SK-N-SH (cell line): ENCODE measurements at places on chromosomes 4 and X. TPM values are rescaled to one million over a fixed set of nuclear protein-coding genes. Genes with fewer than 3 reads are reported as not detected.

The NAP1L3 gene
- polyA plus RNA-seq: 2.0 and 2.7 TPM in 2 replicates

The PRRG3 gene
- polyA plus RNA-seq: not detected in 2 replicates

The SHOX gene
- polyA plus RNA-seq: not detected in 2 replicates

The TMEM165 gene
- 58.6 and 89.2 TPM in 2 replicates for polyA plus RNA-seq

The MND1 gene
- 1.3 and 2.4 TPM in 2 replicates for polyA plus RNA-seq

The ARL9 gene
- not detected in 2 replicates for polyA plus RNA-seq

The H2BW2 gene
- not detected in 2 replicates for polyA plus RNA-seq

The WDR1 gene
- 287 and 310 TPM in 2 replicates for polyA plus RNA-seq

The TMPRSS11B gene
- polyA plus RNA-seq: not detected in 2 replicates

The ARR3 gene
- not detected in 2 replicates for polyA plus RNA-seq

The C4orf17 gene
- polyA plus RNA-seq: not detected in 2 replicates

The SSX5 gene
- polyA plus RNA-seq: 0.36 and 0.49 TPM in 2 replicates

The TCEANC gene
- 0.84 and 1.2 TPM in 2 replicates for polyA plus RNA-seq

The ANK2 gene
- 0.69 and 1.5 TPM in 2 replicates for polyA plus RNA-seq

The UVSSA gene
- polyA plus RNA-seq: 14.5 and 14.9 TPM in 2 replicates

The PASD1 gene
- polyA plus RNA-seq: 0.03 and 0.08 TPM in 2 replicates

The ZCCHC13 gene
- not detected in 2 replicates for polyA plus RNA-seq

The EGF gene
- 0.89 and 2.4 TPM in 2 replicates for polyA plus RNA-seq

The LEF1 gene
- 0.36 and 0.89 TPM in 2 replicates for polyA plus RNA-seq

The CITED1 gene
- 0.41 and 0.44 TPM in 2 replicates for polyA plus RNA-seq

The APELA gene
- not detected in 2 replicates for polyA plus RNA-seq

The PRKG2 gene
- not detected in 2 replicates for polyA plus RNA-seq

The CISD2 gene
- polyA plus RNA-seq: 21.4 and 23.1 TPM in 2 replicates

The WDR45 gene
- 108 and 129 TPM in 2 replicates for polyA plus RNA-seq

The DIAPH2 gene
- polyA plus RNA-seq: 1.1 TPM in 2 replicates

The IL13RA2 gene
- polyA plus RNA-seq: 8.1 and 9.6 TPM in 2 replicates

The SOD3 gene
- 12.0 and 21.6 TPM in 2 replicates for polyA plus RNA-seq

The GPR173 gene
- polyA plus RNA-seq: 5.8 TPM in 2 replicates

The TEC gene
- polyA plus RNA-seq: 0.85 and 1.3 TPM in 2 replicates

The STOX2 gene
- polyA plus RNA-seq: 0.16 and 0.49 TPM in 2 replicates

The RBM47 gene
- polyA plus RNA-seq: 4.7 and 6.8 TPM in 2 replicates

The MUC7 gene
- polyA plus RNA-seq: not detected in 2 replicates

The MAGEA9B gene
- polyA plus RNA-seq: 0.37 and 0.38 TPM in 2 replicates

The PCDH18 gene
- 25.0 and 37.5 TPM in 2 replicates for polyA plus RNA-seq

The CXorf51A gene
- polyA plus RNA-seq: not detected in 2 replicates

The ZBTB33 gene
- polyA plus RNA-seq: 1.2 and 1.5 TPM in 2 replicates

The LNX1 gene
- polyA plus RNA-seq: 0.16 and 0.19 TPM in 2 replicates

The TIGD2 gene
- 0.84 and 0.96 TPM in 2 replicates for polyA plus RNA-seq

The CXCR3 gene
- polyA plus RNA-seq: not detected in 2 replicates
